ENCODE measurements at places on chromosomes 1 and 21.

- DNase-seq = peak; percentile 64
Observed at GRCh38 chr21:45109831-45110492, 35.6 kb downstream of the ADARB1 start.

DNA sequence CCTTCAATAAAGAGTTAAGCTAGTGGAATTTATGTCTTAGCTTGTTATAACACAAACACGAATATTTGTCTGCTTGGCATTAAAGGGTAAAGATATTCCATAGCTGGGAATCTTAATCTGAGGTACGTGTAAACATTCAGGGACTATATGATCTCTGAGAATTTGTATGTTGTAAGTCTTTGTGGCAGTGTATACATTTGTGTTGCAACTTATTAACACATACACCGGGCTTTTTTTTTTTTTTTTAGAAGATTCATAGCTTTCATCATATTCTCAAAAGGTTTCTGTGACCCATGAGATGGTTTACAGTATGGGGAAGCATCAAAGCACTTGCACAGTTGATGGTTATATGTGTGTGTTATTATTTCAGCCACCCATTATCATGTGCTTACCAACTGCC, 3.0 kb downstream of the GGPS1 start:
- DNase-seq = no peak

DNA sequence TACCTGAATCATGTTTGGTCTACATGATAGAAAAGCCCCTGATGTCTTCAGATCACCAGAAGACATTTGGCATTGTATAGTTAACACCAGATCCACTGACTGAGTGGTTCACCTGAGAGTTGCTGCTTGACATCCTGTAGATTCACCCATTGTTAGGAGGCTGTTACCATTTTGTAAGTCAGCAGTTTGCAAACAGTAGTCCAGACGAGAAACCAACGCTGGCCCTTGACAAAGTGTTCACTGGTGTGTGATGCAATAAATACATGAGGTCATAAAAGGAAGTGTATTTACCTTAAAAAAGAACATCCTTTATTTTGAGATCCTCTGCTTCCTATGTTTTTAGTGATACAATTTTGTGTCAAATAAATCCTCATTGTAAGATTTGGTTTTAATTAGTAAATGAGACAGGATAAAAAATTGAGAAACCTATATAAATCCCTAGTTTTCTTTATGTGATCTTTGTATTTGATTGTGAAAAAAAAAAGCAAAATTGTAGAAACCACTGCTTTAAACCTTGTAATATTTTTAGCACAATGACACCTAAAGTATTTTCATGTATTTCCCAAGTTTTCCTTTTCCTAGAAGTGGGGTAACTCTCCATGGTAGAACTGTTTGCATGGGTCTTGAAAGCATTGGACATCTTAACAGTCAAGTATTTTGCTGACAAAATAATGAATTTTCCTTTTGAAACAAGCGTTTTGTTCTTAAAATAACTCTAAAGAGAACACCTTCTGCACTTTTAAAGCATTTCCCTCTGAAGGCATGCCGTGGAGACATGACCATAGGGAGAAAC, 204.3 kb downstream of the FGGY start:
- DNase-seq = no peak

GRCh38 chr1:24490101-24490781, 12.4 kb upstream of the RCAN3 start:
- no peak for DNase-seq

GRCh38 chr1:32878183-32878582, 7.5 kb upstream of the FNDC5 start:
- peak; percentile 42 for DNase-seq

GRCh38 chr21:35303085-35303484, 254.0 kb upstream of the RUNX1 start:
- peak; percentile 98 for DNase-seq

- DNase-seq = peak; percentile 25
Observed at GRCh38 chr1:19087737-19088594, 122.1 kb downstream of the UBR4 start.

- DNase-seq = no peak
Observed at GRCh38 chr1:243959998-243960397, 91.1 kb upstream of the ZBTB18 start.

GRCh38 chr1:153534226-153534924, 1.4 kb downstream of the S100A6 start:
- peak; percentile 55 for DNase-seq

GRCh38 chr1:16266411-16267118, 29.6 kb upstream of the CPLANE2 start:
- no peak for DNase-seq

GRCh38 chr1:28173151-28173979, 3.1 kb downstream of the PTAFR start:
- no peak for DNase-seq

DNA sequence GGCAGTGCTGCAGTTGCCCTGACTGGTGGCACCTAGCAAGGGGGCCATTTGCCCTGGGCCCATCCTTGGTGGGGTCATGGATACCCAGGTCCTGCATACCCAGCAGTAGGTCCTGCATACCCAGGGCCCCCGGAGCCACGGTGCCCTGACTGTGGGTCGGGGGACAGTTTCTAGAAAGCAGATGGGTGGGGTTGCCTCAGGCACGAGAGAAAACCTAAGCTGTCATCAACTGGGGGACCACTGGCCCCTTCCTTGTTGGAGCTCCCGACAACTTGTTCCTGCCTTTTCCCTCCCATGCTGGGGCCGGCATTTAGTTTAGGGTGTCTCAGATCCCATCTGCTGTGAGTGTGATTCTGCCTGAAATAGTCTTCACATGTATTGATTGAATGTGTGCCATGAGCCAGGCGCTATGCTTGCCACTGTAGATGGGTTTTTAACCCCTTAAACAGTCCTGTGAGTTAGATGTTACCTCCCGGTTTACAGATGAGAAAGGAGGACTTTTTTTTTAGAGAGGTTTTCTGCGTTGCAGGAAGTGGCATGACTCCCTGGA, 15.6 kb downstream of the SPSB1 start:
- no peak for DNase-seq

GRCh38 chr1:85465786-85466134, 801 bp upstream of the DDAH1 start:
- DNase-seq = no peak

- DNase-seq = no peak
Observed at GRCh38 chr21:17436626-17437111, 76.2 kb upstream of the CXADR start.

DNA sequence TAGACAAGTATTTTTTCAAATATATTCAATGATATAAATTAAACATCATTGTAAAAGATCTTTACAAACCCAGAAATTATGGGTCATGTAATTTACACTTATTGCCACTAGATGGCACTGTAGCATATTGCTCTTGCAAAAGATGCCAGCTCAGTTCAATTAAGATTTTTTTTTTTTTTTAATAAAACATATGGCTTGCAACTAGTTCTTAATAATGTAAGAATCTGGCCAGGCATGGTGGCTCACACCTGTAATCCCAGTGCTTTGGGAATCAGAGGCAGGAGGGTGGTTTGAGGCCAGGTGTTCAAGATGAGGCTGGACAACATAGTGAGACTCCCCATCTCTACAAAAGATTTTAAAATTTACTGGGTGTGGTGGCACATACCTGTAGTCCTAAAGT, 49.4 kb upstream of the DESI2 start:
- peak; percentile 13 for DNase-seq

- no peak for DNase-seq
Observed at GRCh38 chr1:89659322-89660081, 26.6 kb downstream of the LRRC8C start.

GRCh38 chr1:54302951-54303843, 103.0 kb downstream of the SSBP3 start:
- DNase-seq = no peak

- DNase-seq = no peak
Observed at GRCh38 chr1:156629823-156630449, 10.7 kb downstream of the HAPLN2 start.

GRCh38 chr1:224160171-224160682, 22.8 kb upstream of the DEGS1 start:
- no peak for DNase-seq

DNA sequence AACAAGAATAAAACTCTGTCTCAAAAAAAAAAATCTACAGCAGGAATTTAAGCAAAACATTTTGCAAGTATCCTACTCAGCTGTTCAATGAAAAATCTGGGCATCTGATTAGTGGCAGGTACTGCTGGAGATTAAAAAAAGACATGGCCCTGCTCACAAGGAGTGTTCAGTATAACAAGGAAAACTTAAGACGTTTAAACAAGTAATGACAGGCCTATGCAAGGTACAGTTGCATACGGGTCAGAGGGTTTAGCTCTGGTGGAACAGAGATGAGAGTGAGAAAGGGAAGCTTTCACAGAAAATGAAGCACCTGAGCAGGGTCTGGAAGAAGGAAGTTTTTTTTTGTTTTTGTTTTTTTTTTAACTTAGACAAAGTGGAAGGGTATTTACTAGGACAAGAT, 23.0 kb downstream of the SNRNP40 start:
- DNase-seq = no peak

GRCh38 chr1:6011161-6011945, 19.1 kb upstream of the NPHP4 start:
- DNase-seq = no peak

DNA sequence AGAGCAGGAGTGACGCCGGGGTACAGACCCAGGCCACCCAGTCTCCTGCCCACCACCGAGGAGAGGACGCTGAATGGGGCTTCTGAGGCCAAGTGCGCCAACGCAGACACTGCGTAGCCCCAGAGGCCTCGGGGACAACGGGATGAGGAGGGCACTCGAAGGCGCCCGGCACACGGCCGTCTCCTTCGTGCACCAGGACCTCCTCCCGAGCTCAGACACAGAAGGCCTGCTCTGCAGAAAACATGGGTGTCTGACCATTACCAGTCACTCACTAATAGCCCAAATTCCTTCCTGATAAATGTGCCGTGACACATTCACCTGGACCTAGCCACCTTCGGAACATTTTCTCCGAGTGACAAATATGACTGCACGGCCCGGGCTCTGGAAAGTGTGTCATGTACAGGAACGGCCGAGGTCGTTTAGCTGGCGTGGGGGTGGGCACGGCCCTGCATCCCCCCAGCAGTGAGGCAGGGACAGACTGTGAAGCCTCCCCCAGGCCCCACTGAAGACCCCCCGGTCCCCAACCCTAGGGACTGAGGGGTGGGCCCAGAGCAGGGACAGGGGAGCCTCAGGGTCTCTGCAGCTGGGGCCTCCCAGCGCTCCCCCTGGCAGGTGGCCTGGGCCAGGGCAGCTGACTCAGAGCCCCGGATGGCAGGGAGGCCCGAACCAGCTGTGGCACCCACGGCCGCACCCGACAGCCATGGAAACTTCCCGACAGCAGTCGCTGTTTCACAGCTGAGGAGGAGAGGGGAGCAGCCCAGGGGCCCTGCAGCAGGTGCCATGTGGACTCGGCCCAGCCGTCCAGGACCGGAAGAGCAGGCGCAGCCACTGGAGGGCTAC, 16.7 kb upstream of the COL6A2 start:
- DNase-seq = no peak

GRCh38 chr1:1020000-1020404, at the start of gene AGRN:
AGRN (plus strand) TSS chr1:1020120; CDS start chr1:1020173, 53 bp downstream.
- DNase-seq = peak; percentile 33

- DNase-seq = no peak
Observed at GRCh38 chr1:231549733-231550447, 21.4 kb downstream of the TSNAX start.

DNA sequence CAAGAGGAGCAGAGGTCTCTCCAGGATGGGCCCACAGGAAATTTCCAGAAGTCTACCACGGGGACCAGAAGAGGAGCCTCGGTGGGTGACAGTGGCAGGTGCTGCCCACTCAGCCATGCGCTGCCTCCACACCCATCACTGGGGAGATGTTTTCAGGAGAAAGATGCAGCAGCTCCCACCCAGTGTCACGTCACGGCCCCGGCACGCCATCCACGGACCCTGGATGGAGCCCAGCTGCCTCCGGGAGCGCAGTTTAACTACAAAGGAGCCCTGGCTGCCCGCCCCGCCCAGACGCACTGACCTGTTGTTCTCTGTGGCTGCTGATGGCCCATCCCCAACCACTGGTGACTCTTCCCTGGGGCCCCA, 6.8 kb downstream of the TSPEAR start:
- DNase-seq = no peak

GRCh38 chr21:45508607-45509565, 33.4 kb downstream of the SLC19A1 start:
- no peak for DNase-seq

- DNase-seq = no peak
Observed at GRCh38 chr1:174219606-174220370, 60.5 kb downstream of the RABGAP1L start.

DNA sequence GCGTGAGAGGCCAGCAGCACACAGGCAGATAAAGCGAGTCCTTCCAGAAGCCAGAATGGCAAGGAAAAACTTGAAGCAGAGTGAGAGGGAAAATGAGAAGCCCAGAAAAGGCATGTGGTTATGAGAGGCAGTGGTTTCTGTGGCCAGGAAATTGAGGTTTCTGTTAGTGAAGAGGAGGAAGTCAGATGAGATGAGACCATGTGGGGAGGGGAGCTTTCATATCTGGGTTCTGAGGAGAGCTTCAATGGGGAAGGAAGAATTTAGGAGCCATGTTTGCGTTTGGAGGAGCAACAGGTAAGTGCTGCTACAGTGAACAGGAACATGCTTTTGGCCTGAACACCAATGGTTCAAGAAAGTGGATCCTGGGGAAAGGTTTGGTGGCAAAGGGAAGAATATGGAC, 6.1 kb upstream of the CD1A start:
- no peak for DNase-seq

DNA sequence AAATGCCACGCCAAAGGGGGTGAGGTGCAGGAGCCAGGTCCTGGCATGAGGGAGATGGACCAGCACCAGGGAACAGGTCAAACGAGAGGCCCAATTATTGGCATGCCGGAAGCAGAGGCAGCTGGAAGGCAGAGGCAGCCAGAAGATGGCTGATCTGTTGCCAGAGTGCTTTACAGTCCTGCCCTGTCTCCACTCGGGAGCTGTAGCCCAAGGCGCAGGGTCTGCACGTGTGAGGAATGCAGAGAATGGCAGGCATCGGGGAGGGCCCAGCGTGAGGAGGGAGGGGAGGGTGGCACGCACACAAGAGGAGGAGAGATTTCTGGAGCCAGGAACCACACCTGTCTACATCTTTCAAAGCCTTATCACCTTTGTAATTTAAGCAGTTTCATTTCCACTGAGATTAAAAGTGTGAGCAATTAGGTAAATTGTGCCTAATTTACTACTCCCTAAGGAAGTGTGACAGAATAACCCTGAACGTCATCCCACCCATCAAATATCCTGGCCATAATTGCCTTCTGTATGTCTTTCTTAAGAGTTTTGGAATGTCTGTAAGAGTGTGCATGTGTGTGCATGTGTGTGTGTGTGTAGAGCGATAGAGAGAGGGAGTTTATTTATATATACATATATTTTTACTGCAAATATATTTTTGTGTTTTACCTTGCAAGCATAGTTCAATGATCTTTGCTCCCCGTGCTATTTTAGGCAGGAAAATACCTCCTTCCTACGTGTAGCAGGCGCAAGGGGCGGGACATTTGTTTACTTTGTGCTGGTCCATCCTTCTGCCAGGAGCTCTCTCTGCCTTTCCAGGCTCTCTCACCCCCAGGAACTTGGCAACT, 125.5 kb upstream of the SERBP1 start:
- DNase-seq = no peak

GRCh38 chr1:9278116-9278515, 14.6 kb upstream of the SPSB1 start:
- DNase-seq = no peak

- DNase-seq = peak; percentile 7
Observed at GRCh38 chr1:36384542-36385409, 948 bp downstream of the STK40 start.

- no peak for DNase-seq
Observed at GRCh38 chr1:109618661-109619575, 498 bp downstream of the GNAT2 start.
